Neural crest cell (in vitro differentiated cells): ENCODE measurements at places on chromosomes 4 and X. TPM values are rescaled to one million over a fixed set of nuclear protein-coding genes. Genes with fewer than 3 reads are reported as not detected.

The NKAP gene
- 8.6 and 9.6 TPM in 2 replicates for total RNA-seq

The CXorf49 gene
- not detected in 2 replicates for total RNA-seq

The CPLX1 gene
- total RNA-seq = 2.0 and 2.5 TPM in 2 replicates

DNA sequence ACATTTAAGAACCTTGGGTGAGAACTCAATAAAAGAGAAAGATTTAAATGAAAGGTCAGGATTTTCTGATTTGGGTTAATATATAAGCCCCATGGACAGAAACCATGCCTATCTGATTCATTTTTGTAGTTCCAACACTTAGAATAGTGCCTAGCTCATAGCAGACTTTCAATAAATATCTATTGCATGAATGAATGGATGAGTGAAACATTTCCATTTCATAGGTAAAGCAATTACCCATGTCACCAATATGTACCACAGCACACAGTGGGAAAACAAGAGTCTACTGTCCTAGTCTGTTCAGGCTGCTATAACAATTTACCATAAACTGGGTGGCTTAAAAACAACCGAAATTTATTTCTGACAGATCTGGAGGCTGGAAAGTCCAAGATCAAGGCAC lies 63.9 kb upstream of the PTPN13 start:
- peaks cover 12% of the 10 kb centered on the region for H3K36me3 ChIP-seq
- H3K27ac ChIP-seq = no peak overlapping the region
- no peak overlapping the region for H3K4me3 ChIP-seq
- no peaks in the 10 kb centered on the region for H3K4me1 ChIP-seq

DNA sequence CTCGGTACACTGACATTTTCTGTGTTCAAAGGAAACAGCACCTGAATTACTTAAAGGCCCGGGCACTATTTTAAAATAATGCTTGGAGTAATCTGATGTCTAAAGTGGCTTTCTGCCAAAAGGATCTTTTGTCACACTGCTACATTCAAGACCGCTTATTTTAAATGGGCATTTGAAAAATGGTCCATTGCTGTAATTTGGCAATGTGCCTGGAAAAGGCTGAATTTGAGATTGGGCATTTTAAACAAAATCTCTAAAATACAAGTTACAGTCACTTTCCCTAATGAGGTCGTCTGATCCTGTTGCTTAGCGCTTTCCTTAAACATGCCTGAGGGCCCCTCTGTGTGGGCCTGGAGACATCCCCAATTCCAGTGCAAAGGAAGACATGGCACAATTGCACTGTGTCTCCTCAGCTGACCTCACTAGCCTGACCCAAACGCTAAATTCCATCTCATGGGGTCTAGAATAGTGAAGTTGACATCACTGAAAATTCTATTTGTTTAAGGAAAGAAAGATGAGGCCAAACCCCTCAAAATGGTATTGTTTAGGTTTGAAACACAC lies 214.2 kb downstream of the GPC3 start:
- no peak for DNase-seq
- no peaks in the 10 kb centered on the region for H3K27me3 ChIP-seq
- no peak overlapping the region for H3K4me3 ChIP-seq
- H3K27ac ChIP-seq = no peak overlapping the region
- H3K36me3 ChIP-seq = no peaks in the 10 kb centered on the region
- peaks cover 21% of the 10 kb centered on the region for H3K4me1 ChIP-seq

GRCh38 chr4:67292636-67293035 lies 252.7 kb downstream of the CENPC start:
- H3K36me3 ChIP-seq = peaks cover 8% of the 10 kb centered on the region
- H3K4me3 ChIP-seq = no peak overlapping the region
- H3K27ac ChIP-seq = no peak overlapping the region
- H3K27me3 ChIP-seq = no peaks in the 10 kb centered on the region

The VCX2 gene
- total RNA-seq = not detected in 2 replicates

- DNase-seq = no peak
- H3K4me1 ChIP-seq = no peaks in the 10 kb centered on the region
- H3K27me3 ChIP-seq = no peaks in the 10 kb centered on the region
- H3K27ac ChIP-seq = no peak overlapping the region
- no peaks in the 10 kb centered on the region for H3K36me3 ChIP-seq
Measured at GRCh38 chr4:60897415-60897814, 302.7 kb upstream of the ADGRL3 start.

DNA sequence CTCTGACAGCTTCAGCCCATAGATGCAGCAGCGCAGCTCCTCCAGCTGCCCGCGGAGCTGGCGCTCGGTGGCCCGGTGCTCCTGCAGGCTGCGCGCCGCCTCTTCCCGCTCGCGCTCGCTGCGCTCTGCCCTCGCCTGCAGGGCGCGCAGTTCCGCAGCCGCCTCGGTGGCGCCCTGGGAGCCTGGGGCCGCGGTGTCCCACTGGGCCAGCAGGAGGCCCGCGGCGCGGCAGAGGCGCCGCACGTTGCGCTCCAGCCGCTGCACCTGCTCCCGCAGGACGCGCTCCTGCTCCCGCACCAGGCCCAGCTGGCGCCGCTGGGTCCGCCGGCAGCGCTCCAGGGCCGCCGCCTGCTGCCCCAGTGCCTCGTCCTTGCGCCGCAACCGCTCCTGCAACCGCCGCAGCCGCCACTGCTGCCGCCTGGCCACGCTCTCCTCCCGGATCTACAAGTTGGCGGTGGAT lies 10.1 kb downstream of the C4orf50 start:
- no peak overlapping the region for H3K27ac ChIP-seq
- peaks cover 3% of the 10 kb centered on the region for H3K4me1 ChIP-seq
- no peak overlapping the region for H3K4me3 ChIP-seq
- DNase-seq = no peak
- no peaks in the 10 kb centered on the region for H3K36me3 ChIP-seq

The BRS3 gene
- total RNA-seq = not detected in 2 replicates

DNA sequence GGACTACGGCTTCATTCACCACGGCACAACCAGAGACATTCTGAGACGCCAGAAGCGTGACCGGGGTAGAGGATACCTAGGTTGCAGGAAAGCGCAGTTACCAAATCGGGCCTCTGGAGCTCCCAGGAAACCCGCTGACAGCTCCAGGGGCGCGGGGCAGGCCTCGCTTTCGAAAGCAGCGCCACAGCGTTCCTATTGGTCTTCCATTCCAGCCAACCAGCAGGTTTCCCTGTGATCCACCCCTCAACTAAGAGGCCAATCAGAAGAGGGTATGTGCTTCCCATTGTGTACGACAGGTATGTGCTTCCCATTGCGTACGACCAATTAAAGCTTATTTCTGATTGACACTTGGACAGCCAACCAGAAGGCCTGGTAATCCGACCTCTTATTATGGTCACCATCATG lies 14.9 kb downstream of the SNX12 start:
- DNase-seq = no peak
- no peak overlapping the region for H3K27ac ChIP-seq
- no peaks in the 10 kb centered on the region for H3K4me1 ChIP-seq

- H3K4me1 ChIP-seq = no peaks in the 10 kb centered on the region
- DNase-seq = no peak
- H3K4me3 ChIP-seq = no peak overlapping the region
- H3K27me3 ChIP-seq = no peaks in the 10 kb centered on the region
- no peak overlapping the region for H3K27ac ChIP-seq
Measured at GRCh38 chr4:86096373-86096772, 263.5 kb downstream of the MAPK10 start.

- no peak overlapping the region for H3K27ac ChIP-seq
- H3K4me1 ChIP-seq = no peaks in the 10 kb centered on the region
Measured at GRCh38 chr4:121737846-121738554, 27.0 kb downstream of the SMIM43 start.

GRCh38 chr4:109979920-109980717 lies 67.4 kb downstream of the EGF start:
- DNase-seq = no peak
- no peak overlapping the region for H3K27ac ChIP-seq
- no peak overlapping the region for H3K4me3 ChIP-seq
- H3K27me3 ChIP-seq = no peaks in the 10 kb centered on the region

DNA sequence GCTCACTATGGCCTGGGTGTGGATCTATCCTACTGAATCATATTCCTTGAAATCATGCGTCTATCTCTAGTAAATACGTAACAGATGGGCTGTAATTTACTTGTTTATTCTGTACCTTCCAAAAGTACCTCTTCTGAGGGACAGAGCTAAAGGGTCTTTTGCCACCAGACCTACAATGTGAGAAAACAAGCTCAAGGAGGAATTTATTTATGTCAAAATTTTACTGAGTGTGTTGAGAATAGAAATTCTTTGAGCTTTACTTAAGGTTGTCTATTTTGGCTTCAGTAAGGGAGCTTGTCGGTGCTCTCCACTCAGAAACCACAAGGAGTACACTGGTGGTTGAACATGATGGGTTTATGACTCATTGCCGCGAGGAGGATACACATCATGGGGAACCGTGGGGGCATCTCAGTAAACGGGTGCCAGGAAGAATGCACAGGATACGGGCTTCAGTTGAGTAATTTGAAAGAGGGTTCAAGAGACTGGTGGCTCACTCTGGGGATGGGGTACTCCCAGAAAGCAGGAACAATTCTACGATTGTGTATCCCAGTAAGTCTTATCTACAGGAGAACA lies 3.0 kb downstream of the ANK2 start:
- H3K36me3 ChIP-seq = peaks cover 3% of the 10 kb centered on the region
- no peaks in the 10 kb centered on the region for H3K27me3 ChIP-seq
- no peaks in the 10 kb centered on the region for H3K4me1 ChIP-seq
- no peak for DNase-seq
- no peak overlapping the region for H3K4me3 ChIP-seq
- no peak overlapping the region for H3K27ac ChIP-seq

- DNase-seq = no peak
- H3K27me3 ChIP-seq = no peaks in the 10 kb centered on the region
- H3K4me1 ChIP-seq = no peaks in the 10 kb centered on the region
- no peak overlapping the region for H3K4me3 ChIP-seq
- H3K36me3 ChIP-seq = peaks cover 2% of the 10 kb centered on the region
Measured at GRCh38 chr4:156870131-156870530, 101.5 kb downstream of the PDGFC start.

DNA sequence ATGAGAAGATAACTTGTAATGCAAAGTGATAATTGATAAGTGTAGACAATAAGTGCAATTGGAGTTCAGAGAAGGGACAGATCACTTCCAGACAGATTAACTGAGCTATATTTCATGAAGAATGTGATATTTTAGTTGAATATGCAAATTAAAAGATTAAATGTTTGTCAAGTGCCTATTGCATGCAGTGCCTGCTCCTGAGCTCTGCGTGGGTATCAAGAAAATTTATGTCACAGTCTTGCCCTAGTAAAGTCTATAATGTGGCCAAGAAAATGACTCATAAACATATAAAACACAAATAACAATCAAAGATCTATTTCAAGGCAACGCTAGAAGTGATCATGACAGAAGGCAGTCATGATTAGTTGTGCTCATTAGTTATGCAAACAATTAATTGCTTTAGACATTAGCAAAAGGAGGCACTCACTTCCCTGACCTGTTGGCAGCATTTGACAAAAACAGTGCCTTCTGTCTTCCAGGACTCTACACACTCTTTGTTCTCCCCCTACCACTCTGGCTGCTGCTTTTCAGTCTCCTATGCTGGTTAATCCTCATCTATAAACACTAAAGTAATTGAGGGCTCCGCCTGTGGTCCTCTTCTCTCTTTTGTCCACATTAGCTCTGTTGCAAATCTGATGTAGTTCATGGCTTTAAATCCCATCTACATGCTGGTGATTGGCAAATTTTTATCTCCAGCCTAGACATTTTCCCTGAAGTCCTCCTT lies 47.7 kb downstream of the ARHGEF38 start:
- no peak overlapping the region for H3K27ac ChIP-seq
- no peaks in the 10 kb centered on the region for H3K36me3 ChIP-seq
- no peaks in the 10 kb centered on the region for H3K4me1 ChIP-seq
- no peak overlapping the region for H3K4me3 ChIP-seq

DNA sequence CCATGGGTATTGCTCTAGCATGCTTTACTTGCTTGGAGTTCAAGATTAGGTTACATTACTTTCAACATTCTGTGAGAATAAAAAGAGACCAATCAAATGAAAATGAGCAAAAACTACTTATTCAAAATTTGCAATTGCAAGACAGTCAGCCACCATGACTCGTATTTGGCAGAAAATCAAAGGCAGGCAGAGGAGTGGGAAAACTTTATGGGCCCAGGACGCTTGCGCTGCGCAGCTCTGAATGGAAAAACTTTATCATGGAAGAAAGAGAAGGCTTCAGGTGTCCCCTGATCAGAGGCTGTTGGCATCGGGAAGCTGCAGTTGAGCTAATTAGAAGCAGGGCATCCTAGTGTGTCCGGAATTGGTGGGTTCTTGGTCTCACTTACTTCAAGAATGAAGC lies 250.6 kb downstream of the USP46 start:
- H3K27me3 ChIP-seq = no peaks in the 10 kb centered on the region
- DNase-seq = no peak

DNA sequence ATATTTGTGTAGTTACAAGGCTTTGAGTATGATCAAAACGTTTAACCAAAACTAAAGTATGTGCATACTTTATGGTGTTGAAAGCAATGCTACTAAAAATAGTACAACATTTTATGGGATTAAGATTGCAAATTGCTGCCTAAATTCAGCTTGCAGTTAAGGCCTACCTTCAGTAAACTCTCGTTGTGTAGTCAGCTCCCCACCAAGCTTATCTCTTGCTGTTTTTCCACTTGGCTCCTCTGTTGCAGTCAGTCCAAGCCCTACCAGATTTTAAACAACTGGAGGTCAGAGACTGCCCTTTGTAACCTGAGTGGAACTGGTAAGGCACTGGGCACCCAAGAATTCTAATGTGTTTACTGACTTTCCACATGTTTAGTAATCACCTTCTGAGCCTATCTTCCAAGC lies 25.7 kb downstream of the AFF1 start:
- H3K36me3 ChIP-seq = no peaks in the 10 kb centered on the region
- no peak for DNase-seq
- H3K27me3 ChIP-seq = no peaks in the 10 kb centered on the region
- H3K27ac ChIP-seq = peak overlapping the region; percentile 94

The MID1 gene
- 47.1 and 48.1 TPM in 2 replicates for total RNA-seq

- H3K4me3 ChIP-seq = no peak overlapping the region
- DNase-seq = no peak
- no peaks in the 10 kb centered on the region for H3K4me1 ChIP-seq
- no peak overlapping the region for H3K27ac ChIP-seq
Measured at GRCh38 chr4:53937918-53938317, 126.5 kb downstream of the CHIC2 start.

The IRF2 gene
- total RNA-seq = 12.6 and 15.8 TPM in 2 replicates

- no peak overlapping the region for H3K27ac ChIP-seq
- no peaks in the 10 kb centered on the region for H3K27me3 ChIP-seq
- H3K4me3 ChIP-seq = no peak overlapping the region
- peaks cover 4% of the 10 kb centered on the region for H3K36me3 ChIP-seq
- no peak for DNase-seq
- H3K4me1 ChIP-seq = no peaks in the 10 kb centered on the region
Measured at GRCh38 chr4:148503681-148504080, 61.5 kb upstream of the NR3C2 start.

DNA sequence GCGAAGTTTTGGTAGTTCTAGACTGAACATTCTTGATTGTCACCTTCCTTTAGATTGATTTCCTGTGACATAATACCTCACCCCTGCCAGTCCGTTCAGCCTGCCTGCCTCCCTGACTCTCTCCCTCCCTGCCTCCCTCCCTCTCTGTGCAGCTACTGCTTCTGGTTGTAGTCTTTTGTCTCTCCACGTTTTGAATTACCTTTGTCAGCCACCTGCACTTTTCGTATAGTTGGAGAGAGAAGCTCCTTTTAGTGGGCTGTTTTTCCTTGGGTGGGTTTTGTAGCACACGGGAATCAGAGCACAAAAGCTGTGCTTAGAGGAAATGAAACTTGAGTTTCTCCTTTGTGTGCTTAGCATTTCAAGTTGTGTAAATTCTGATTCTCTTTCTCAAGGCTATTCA lies 32.6 kb upstream of the MSMO1 start:
- H3K36me3 ChIP-seq = peaks cover 9% of the 10 kb centered on the region
- peaks cover 9% of the 10 kb centered on the region for H3K4me1 ChIP-seq
- no peaks in the 10 kb centered on the region for H3K27me3 ChIP-seq
- DNase-seq = no peak
- peak overlapping the region; percentile 24 for H3K27ac ChIP-seq
